Occipital lobe (tissue), 3 donors: ENCODE measurements at places on chromosomes 4 and X. TPM values are rescaled to one million over a fixed set of nuclear protein-coding genes. Genes with fewer than 3 reads are reported as not detected.

Gene TCEAL6
- total RNA-seq = 6.7 TPM

GRCh38 chrX:3697701-3698279 lies 15.7 kb downstream of the PRKX start:
- peak; percentile 17 for DNase-seq

- DNase-seq = no peak
These were observed 5.0 kb downstream of the SLC6A8 start for GRCh38 chrX:153692611-153693156.

GRCh38 chr4:181613200-181613599 lies 630.0 kb upstream of the TENM3 start:
- no peak for DNase-seq

- DNase-seq = peak; percentile 5
These were observed 73.0 kb upstream of the FRMPD4 start for GRCh38 chrX:12065251-12065650.

Gene PABPC1L2B
- total RNA-seq = not detected

- no peak for DNase-seq
These were observed 25.6 kb downstream of the ZMAT1 start for GRCh38 chrX:101906136-101906796.

DNA sequence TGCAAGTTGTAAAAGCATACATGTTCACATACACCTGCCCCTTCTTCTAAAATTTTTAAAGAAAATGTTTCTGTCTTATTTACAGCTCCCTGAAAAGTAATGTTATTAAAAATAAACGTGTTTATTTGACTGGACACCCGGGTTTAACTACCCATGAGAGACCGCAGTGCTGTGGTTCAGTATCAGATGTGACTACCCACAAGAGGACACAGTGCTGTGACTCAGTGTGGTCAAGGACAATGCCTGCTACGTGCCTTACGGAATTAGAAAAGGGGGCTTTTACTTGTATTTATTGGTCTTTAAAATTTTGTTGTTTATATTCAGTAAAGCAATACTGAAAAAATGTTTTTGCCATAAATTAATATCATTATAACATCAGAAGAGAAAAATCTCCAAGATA lies 641.4 kb downstream of the TRIML1 start:
- DNase-seq = no peak

GRCh38 chr4:88982757-88983156 lies 74.2 kb downstream of the FAM13A start:
- no peak for DNase-seq

Gene CASP3
- total RNA-seq = 60.5 TPM

Gene ZNF157
- 4.7 TPM for total RNA-seq

DNA sequence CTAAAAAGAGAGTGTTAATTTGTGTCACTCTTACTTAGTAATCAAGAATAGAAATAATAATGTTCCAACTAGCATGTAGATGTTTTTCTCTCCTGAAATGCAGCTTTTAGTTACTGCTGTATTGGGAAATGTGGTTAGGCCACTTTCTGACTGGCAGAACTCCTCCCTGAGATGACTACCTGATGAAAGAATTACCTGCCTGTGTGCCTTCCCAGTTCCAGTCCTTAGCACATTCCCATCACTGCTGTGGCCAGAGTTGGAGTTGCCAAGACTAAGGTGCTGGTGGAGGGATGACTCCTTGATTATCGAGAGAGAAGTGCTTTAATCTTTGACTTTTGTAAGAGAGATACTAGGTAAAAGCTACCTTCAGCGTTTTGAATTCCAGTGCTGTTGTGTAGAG lies 9.5 kb downstream of the GAB1 start:
- DNase-seq = no peak

Gene SMIM10
- total RNA-seq = 0.78 TPM

GRCh38 chr4:110676241-110676640 lies 53.4 kb upstream of the PITX2 start:
- DNase-seq = no peak
